Camera-type eye (tissue), 1 donor: ENCODE measurements at places on chromosomes 16 and 17. TPM values are rescaled to one million over a fixed set of nuclear protein-coding genes. Genes with fewer than 3 reads are reported as not detected.

Gene NPW
- 2.0 TPM for total RNA-seq

Gene STX8
- 75.2 TPM for total RNA-seq

Gene C1QTNF8
- 0.22 TPM for total RNA-seq

Gene PRSS22
- 1.2 TPM for total RNA-seq

Gene KRTAP2-2
- not detected for total RNA-seq

Gene MRPL58
- 25.1 TPM for total RNA-seq

Gene PHOSPHO1
- total RNA-seq, result 6.4 TPM

Gene CRHR1
- 20.6 TPM for total RNA-seq

Gene LRRC46
- 0.16 TPM for total RNA-seq

Gene HSD3B7
- total RNA-seq, result 8.4 TPM

Gene TP53TG3B
- not detected for total RNA-seq

Gene ACSM2A
- total RNA-seq, result not detected

Gene BAIAP3
- total RNA-seq, result 9.3 TPM

Gene NOXO1
- 0.55 TPM for total RNA-seq

Gene TEKT1
- 2.3 TPM for total RNA-seq

Gene PLEKHM1
- total RNA-seq, result 20.7 TPM

Gene RANGRF
- 12.0 TPM for total RNA-seq

Gene MMP25
- total RNA-seq, result 2.1 TPM

Gene ACE
- total RNA-seq, result 20.3 TPM

Gene ASPHD1
- 4.8 TPM for total RNA-seq

Gene RBL2
- total RNA-seq, result 135 TPM

Gene GJC1
- 34.3 TPM for total RNA-seq

Gene WFIKKN2
- total RNA-seq, result 8.5 TPM

Gene RAMP2
- 26.2 TPM for total RNA-seq

Gene NHLRC4
- total RNA-seq, result 0.66 TPM

Gene CNGB1
- 50.7 TPM for total RNA-seq

Gene CHAD
- total RNA-seq, result 1.4 TPM

Gene HEATR9
- total RNA-seq, result not detected

Gene CARD14
- 4.8 TPM for total RNA-seq

Gene CBFA2T3
- total RNA-seq, result 5.6 TPM

Gene ETV4
- 1.1 TPM for total RNA-seq

Gene PIK3R5
- total RNA-seq, result 2.9 TPM

Gene CES1
- total RNA-seq, result 5.8 TPM

Gene ENPP7
- total RNA-seq, result not detected

Gene EXOC3L1
- total RNA-seq, result 3.9 TPM

Gene CA5A
- not detected for total RNA-seq

Gene ACAP1
- total RNA-seq, result 6.2 TPM

Gene CMIP
- total RNA-seq, result 45.3 TPM

Gene STX1B
- total RNA-seq, result 9.1 TPM

Gene GPR179
- total RNA-seq, result 10.4 TPM

Gene DNAH17
- total RNA-seq, result 0.44 TPM

Gene ASB16
- 2.4 TPM for total RNA-seq

Gene KCNJ16
- total RNA-seq, result 0.66 TPM

Gene FAM171A2
- total RNA-seq, result 52.0 TPM

Gene CCL14
- 0.60 TPM for total RNA-seq

Gene MMP28
- total RNA-seq, result 4.2 TPM

Gene ZNF23
- 15.4 TPM for total RNA-seq

Gene GNAO1
- 19.7 TPM for total RNA-seq

Gene SLC52A1
- total RNA-seq, result not detected

Gene XAF1
- 30.8 TPM for total RNA-seq

Gene OTOP3
- not detected for total RNA-seq
